ENCODE measurements at places on chromosomes 5 and 9.
A peak's percentile ranks its signal among the peaks of the same experiment; 100 is the strongest.

DNA sequence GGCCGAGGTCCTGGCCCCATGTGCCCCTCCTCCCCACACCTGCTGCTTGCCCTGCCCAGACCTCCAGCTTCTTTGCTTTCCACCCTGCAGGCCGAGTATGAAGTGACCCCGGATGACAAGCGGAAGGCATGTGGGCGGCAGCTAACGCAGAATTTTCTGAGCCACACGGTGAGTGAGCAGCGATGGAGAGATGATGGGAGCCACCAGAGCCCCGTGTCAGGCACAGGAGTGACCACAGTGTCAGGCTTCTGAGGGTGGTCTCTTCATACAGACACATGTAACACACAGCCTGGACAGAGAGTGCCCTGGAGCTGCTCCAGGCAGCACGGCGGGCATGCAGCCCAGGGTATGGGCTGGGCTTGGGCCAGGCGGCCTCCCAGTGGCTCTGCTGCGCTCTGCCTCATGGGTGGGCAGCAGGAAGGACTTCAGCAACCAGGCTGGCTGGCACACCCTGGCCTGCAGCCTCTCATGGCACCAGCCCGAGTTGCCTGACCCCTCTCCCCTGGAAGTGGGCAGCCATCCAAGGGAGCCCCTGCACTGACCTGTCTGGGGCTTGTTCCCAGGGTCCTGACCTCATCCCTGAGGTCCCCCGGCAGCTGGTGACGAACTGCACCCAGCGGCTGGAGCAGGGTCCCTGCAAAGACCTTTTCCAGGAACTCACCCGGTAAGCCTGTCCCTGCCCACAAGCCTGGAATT lies 5.8 kb downstream of the GRK6 start:
- DNase-seq: no peak

DNA sequence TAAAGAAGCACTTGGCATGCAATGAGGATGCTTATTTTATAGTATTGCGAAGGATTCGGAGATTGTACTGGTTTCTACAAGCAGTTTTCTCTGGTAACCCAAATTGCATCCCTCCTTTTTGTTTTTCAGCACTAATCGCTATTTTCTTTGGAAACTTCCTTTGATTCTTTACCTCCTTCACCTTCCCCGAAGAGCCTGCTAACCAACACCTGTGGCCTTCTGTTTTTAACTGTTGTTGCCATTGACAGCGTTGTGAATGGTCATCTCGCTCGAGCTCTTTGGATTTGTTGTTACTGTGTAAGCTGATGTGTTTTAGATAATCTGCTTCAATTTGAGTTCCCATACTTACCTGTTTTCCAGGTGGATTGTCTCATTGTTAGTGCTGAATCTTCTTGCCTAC lies 1.1 kb downstream of the CNOT6 start:
- DNase-seq: no peak

DNA sequence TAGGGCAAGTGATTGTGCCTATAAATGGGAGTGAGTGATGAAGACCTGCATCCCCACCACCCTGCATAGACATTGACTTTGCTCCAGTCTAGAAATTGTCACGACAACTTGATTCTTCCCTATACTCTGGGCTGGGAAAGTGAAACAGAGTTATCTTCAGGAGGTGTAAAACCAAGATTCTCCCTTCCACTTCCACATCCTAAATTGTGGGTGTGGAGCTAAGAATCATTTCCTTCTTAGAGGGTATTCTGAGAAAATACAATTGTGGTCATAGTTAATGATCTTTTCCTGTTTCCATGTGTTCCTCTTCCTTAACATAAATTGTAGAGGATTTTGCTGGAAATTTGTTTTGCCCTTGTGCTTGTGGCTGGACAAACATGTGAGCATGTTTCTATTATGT lies 96.8 kb upstream of the PJA2 start:
- DNase-seq: no peak

DNA sequence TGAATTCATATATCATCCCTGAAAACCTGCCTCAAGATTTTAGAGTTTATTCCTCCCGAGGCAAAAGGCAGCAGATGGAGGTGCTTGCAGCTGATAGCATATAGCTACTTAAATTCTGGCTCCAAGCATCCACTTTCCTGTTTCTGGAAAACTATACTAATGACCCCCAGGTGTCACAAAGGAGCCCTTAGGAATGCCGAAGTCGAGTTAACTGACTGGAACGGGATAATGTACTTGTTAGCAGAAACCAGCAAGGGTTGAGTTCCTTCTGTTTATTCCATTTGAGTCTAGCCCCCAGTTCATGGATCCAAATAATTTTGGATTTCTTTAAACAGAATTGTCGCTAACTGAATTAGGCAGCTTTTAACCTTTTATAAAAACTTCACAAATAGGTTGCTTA lies 44.5 kb downstream of the PTTG1 start:
- DNase-seq: peak; percentile 86

DNA sequence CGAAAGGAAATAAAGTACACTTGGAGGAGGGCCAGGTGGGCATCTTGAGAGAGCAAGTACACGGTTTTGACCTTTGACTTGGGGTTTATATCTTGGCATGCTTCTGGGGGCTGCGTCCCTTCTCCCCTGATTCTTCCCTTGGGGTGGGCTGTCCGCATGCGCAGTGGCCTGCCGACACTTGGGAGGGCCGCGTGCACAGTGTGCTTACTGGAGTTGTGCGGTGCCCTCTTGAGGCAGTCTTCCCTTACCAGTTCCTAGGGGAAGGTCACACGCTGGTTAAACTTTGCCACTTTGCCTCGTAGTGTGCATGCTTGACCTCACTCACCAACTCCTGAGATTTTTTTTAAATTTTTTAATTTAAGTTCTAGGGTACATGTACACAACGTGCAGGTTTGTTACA lies 4.3 kb upstream of the CLPTM1L start:
- peak; percentile 67 for DNase-seq

GRCh38 chr5:83077662-83078261 lies 415 bp downstream of the XRCC4 start:
- DNase-seq: no peak

GRCh38 chr9:107982001-107982400 lies 492.4 kb upstream of the KLF4 start:
- no peak for DNase-seq

- DNase-seq: peak; percentile 15
These were observed 20.8 kb downstream of the CLTA start for GRCh38 chr9:36211510-36211909.

DNA sequence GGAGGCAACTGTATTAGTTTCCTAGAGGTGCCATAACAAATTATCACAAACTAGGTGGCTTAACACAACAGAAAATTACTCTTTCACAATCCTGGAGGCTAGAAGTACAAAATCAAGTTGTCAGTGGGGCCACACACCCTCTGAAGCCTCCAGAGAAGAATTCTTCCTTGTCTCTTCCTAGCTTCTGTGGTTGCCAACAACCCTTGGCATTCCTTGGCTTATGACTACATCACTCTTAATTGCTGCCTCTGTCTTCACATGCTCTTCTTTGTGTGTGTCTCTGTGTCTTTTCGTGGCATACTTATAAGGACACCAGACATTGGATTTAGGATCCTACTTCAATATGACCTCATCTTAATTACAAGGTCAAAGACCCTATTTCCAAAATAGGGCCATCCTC lies 327.5 kb downstream of the CHSY3 start:
- no peak for DNase-seq

DNA sequence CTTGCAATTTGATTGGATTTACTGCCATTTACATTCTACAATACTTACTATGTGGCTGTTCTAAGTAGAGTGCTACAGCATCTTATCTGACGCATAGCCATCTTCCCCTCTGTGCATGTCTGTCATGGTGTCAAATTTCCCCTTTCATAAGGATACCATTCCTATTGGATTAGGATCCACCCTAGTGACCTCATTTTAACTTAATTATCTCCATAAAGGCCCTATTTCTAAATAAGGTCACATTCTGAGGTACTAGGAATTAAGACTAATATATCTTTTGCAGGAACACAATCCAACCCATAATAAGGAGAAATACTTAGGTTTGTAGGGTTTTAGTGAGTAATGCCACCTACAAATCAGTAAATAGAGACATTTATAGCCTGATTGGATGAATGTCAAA lies 268.0 kb downstream of the ADAMTSL1 start:
- peak; percentile 61 for DNase-seq

DNA sequence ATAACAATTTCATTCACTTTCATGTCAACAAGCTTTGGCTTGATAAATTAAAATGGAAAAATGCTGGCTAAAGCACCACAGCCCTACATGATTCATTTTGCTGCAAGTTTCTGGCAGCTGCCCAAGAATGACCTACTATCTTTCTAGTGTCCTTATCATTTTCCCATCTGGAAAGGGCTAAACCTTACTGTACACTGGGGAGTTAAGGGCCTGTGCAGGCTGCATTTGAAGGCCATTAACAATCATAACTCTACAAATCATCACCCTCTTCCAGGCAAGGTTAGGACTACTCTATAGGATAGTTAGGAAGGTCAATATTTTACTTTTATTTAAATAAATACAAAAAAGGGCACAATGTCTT lies 579.7 kb upstream of the ZNF608 start:
- DNase-seq: peak; percentile 60

DNA sequence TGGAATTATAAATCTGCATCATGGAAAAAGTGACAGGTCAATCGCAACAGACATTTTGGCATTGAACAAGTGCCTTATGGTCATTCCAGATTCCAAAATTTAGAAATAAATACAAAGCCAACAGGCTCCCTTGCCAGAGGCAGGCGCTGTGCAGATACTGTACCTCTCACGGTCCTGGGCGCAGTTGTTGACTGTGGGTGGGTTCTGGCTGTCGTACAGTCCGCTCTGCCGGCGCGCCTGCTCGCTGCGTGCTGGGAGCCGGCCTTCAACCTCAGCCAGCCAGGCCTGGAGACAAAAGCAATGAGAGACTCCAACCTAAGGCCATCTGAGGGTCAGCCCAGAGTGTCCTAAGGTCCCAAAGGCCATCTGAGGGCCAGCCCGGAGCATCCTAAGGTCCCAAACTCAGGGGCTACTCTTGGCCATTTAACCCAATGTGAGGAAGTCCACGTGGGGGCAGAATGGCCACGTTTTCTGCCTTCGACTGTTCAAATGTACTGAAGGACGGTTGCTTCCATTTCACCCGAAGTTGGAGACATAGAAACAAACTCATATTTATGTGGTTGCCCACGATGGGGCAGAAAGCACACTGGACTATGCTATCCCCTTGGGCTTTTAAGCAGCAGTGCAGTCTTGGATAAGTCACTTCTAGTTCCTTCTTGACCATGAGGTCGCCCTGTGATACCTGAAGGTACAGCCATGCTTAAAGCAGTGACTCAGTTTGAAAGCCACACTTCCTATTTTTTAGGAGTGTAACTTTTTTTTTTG lies 65.2 kb downstream of the USP20 start:
- DNase-seq: no peak

DNA sequence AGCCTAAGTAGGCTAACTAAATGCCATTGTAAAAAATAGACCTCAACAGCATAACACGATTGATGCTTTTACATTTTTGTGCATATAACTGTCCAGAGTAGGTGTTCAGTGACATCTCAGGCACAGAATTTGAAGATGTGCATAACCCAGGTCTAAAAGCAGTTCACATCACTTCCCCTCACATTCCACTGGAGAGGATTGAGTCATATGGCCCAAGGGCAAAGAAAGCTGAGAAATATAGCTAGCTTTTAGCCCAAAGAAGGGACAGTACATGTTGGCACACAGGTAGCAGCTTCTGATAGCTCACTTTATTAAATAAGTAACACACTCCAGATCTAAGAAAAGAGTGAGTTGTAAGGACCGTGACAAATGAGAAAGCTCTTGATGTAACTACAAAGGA lies 2259.5 kb upstream of the WWC1 start:
- DNase-seq: no peak

GRCh38 chr5:1962619-1963355 lies 80.1 kb upstream of the IRX4 start:
- no peak for DNase-seq

Measured in NCI-H524 (cell line).